ENCODE measurements at places on chromosomes 4 and X.

GRCh38 chr4:152535360-152535902 lies 461 bp downstream of the FBXW7 start:
- DNase-seq = no peak

GRCh38 chr4:47642191-47642830 lies 157.2 kb downstream of the ATP10D start:
- no peak for DNase-seq

- no peak for DNase-seq
Observed at GRCh38 chr4:90979556-90979955, 852.4 kb downstream of the CCSER1 start.

- no peak for DNase-seq
Observed at GRCh38 chrX:545452-545885, 85.1 kb upstream of the SHOX start.

- DNase-seq = peak; percentile 54
Observed at GRCh38 chr4:80913381-80913780, 117.1 kb upstream of the BMP3 start.

GRCh38 chr4:2363951-2364653 lies 54.3 kb downstream of the ZFYVE28 start:
- no peak for DNase-seq

- DNase-seq = no peak
Observed at GRCh38 chrX:68894142-68894512, 65.3 kb downstream of the EFNB1 start.

DNA sequence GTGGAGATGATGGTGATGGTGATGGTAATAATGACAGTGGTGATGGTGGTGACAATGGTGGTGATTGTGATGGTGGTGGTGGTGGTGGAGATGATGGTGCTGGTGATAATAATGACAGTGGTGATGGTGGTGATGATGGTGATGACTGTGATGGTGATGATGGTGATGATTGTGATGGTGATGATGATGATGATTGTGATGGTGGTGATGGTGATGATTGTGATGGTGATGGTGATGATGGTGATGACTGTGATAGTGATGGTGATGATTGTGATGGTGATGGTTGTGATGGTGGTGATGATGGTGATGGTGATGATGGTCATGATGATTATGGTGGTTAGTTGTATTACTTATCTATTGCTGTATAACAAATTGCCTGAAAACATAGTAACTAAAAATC lies 108.9 kb upstream of the NKX1-1 start:
- no peak for DNase-seq

DNA sequence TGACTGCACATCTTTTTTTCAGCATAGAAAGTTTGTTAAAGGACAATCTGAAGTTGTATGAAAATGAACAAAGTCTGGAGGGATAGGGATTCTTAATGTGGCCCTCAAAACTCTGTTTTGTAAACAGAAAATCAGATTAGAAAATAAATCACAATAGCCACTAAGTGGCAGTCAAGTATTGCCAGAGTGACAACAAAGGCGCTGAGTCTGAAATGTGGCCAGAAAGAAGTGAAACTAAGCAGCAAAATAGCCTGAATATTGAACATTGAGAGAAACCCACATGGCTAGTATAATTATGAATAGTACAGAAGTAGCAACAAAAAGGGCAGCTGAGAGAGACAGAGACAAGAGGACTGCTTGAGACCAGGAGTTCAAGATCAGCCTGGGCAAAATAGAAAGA lies 81.1 kb upstream of the CT45A1 start:
- peak; percentile 11 for DNase-seq

DNA sequence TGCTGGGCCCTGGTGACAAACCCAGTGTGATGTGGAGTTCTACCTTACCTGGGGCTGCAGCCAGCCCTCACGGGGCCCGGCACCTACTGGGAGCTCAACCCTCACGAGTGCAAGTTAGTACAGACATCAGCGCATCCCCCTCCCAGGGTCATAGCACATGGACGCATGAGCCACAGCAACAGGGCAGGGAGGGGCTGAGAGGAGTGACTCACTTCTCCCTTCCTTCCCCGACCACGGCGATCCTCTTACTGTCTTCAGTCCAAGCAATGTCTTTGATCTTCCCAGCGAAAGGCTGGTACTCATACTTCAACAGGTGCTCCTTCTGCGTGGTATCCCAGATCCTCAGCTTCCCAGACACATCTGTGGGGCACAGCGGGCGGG lies 17.8 kb downstream of the WDR1 start:
- DNase-seq = no peak

GRCh38 chrX:19403696-19404095 lies 60.0 kb downstream of the PDHA1 start:
- DNase-seq = peak; percentile 7

DNA sequence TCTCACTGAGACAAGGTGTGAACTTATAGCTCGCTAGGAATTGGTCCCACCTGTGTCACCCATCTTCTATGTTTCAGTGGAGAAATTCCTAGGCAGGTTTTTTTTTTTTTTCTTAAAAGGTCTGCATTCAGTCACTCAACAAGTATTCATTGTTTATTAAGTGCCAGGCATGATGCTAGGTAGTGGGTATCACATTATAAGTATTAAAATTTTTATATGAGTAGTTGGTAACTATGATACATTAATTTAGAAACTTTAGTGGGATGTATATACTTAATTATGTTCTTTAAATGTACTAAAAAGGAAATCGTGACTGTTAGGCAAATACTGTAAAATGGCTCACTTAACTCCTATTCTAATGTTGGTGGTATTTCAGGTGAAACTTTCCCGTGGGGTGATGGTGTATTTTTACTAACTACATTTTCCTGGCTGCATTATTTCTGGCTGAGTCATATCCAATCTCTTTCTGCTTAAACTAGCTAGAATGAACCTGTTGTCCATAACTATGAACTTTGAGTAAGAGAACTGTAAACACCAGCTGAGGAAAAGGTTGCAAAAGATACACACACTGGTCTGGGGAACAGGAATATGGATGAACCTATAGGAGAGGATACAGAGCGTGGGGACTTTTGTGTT lies 49.3 kb upstream of the MED14 start:
- no peak for DNase-seq

DNA sequence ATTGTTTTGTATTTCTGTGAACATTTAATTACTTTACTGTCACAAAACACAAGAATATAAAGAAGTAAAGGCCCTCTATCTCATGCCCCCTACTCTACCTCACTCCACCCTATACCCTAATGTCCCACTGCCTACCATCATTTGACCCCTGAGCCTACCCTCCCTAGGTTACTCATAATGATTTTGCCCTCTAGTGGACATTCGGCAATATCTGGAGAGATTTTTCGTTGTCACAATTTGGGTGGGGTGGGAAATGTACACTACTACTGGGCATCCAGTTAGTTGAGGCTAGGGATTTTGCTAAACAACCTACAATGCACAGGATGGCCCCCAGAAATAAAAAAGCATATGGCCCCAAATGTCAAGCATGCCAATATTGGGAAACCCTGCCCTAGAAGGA lies 10.2 kb downstream of the TEX13A start:
- no peak for DNase-seq

DNA sequence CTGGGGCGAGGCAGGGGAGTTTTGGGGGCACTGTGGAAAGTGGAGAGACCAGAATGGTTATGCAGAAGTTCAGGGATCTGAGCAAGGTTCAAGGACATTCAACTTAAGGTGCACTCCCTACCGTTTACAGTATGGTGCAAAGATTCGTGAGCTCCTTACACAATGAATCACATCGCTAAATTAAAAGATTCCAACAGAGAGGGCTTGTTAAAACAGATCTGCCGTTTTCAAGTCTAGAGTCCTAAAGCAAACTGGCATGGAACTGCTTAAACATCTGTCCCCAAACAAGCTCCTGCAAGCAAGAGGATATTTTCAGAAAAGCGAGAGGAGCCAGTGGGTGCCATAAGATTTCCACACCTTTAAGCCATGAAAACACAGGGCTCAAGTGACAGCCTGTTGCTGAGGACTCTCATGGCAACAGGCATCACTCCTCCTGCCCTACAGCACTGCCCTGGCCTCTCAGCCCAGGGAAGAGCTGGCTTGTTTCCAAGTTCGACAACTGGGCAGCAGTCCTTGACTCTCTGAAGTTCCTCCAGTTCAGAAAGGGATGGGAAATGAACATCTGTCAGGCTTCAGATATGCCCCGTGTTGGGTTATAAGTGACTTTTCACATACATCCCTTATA lies 10.0 kb downstream of the FAM184B start:
- DNase-seq = no peak

- no peak for DNase-seq
Observed at GRCh38 chr4:121455285-121455684, 74.5 kb upstream of the QRFPR start.

DNA sequence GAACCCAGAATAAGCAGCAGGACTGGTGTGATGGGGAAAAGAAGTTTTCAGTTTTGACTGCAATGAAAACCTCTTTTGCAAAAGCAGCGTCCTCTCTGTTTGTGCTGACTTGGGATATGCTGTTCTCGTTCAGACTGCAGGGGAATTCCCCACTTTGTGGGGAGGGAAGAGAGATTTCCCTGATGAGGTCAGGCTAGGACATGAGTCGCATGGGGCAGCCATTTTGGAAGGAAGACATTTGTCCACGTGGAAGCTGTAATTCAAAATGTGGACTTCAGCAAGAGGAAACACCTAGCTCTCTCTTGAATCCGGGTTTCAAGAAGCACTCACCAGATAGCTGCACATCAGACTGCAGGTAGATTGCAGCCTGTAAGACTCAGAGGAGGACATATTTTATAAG lies 39.3 kb downstream of the ING2 start:
- no peak for DNase-seq

- DNase-seq = no peak
Observed at GRCh38 chr4:47598320-47598719, 113.2 kb downstream of the ATP10D start.

DNA sequence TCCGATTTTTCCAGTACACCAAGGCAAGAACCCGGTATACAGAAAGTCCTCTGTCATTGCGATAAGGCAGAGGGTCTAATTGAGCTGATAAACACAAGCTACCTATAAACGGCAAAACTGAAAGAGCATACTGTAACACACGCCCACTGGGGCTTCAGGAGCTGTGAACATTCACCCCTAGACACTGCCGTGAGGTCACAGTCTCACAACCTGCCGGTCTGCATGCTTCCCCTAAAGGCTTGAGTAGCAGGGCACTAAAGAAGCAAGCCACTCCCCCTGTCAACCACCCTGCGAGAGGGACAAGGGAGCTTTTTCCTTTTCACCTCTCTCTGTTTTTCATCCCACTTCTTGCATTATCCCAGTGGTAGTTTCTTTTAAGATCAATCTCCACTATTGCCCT lies 22.4 kb upstream of the F9 start:
- no peak for DNase-seq

DNA sequence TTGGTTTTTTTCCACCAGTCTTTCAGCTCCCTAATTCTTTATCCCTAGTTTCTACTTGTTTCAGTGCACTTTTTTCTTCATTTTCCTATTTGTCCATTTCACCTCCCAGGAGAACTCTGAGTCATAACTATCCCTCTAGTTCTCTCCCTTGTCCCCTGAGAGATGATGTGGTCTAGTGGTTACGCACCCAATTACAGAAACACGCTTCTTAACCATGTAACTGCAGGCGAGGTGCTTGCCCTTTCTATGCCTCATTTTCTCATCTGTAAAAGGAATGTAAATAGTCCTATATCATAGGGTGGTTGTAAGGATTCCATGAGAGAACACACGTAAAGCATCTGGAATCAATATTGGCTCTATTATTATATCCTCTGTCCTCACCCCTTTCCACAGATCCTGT lies 8.8 kb upstream of the GRPR start:
- peak; percentile 38 for DNase-seq

DNA sequence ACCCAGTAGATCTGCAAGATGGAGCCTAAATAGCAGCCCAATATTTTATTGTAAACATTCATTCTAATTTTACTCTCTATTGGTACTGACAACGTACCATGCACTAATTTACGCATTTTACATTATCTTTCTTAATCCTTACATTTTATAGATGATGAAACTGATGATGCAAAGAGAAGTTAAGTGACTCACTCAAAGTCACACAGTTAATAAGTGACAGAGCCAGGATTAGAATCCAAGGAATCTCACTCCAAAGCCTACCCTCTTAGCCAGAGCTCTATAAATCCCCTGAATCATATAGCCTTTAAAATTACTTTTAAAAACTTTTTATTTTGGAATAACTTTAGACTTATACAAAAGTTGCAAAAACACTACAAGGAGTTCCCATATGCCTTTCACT lies 37.6 kb downstream of the PHKA1 start:
- no peak for DNase-seq

DNA sequence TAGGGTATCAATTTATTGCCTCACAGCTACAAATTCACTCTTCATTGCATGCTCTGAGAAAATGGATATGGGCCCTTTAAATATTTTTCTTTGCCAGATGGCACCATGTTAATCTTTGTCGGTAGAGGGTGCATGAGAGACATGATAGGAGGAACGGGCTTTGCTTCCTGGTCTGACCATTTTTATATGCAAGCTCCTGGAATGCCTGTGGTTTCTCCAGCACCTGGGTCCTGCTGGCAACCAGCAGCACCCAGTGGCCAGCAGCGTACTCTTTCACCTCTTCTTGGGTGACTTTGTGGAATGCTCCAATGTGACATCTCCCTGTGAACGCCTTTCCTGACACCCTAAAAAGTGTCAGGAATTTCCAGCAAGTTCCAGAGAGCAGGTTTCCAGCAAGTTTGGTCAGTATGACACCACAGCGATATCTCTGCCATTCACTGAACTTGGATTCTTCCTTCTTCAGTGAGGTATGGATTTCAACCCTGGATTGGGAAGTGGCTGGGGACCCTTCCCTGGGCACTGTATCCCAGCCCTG lies 140.3 kb upstream of the PGRMC2 start:
- no peak for DNase-seq

DNA sequence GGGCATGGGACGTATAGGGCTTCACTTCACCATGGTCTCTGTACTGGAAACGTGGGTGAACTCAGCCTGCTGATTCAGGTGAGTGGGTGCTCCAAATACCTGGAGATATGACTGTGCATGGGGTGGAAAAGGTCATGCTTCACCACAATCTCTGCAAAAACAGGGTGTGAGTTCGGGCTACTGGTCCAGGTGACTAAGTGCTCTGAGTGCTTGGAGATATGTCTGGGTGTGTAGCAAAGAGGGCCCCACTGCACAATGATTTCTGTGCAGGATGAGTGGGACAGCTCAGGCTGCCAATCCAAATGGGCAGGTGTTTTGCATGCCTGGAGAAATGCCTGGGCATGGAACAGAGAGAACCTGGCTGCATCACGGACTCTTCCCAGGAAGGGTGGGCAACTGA lies 11.2 kb upstream of the CPXCR1 start:
- no peak for DNase-seq

- peak; percentile 7 for DNase-seq
Observed at GRCh38 chr4:173909294-173909693, 374.2 kb downstream of the FBXO8 start.

Data from common myeloid progenitor, CD34-positive (primary cell).